ENCODE measurements at places on chromosomes 1 and 21. TPM values are rescaled to one million over a fixed set of nuclear protein-coding genes. Genes with fewer than 3 reads are reported as not detected.

The LCE1A gene
- not detected for polyA plus RNA-seq

The TAF1A gene
- polyA plus RNA-seq: 8.3 TPM

The ANKRD35 gene
- polyA plus RNA-seq: 0.86 TPM

The CYP4A11 gene
- polyA plus RNA-seq: not detected

The FTCD gene
- not detected for polyA plus RNA-seq

The THAP3 gene
- 19.4 TPM for polyA plus RNA-seq

The TRIM67 gene
- not detected for polyA plus RNA-seq

DNA sequence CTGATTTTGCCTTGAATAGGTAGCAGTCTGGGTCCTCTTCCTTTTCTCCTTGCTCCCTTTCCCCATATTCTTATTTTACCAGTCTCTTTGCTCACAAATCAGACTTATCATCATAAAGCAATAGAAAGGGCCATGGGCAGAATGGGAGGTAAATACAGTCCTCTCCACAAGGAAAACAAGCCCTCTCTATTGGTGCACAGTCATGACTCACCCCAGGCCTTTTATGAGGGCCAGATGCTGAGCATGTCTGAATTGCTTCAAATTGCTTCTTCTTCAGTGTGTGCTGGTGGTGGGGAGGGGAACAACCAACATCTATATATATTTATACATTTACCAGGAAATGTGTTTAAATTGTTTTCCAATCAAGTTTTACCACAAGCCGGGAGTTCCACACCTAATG lies 75.2 kb downstream of the GFI1 start:
- H3K4me3 ChIP-seq: no peak overlapping the region
- DNase-seq: no peak
- no peaks in the 10 kb centered on the region for H3K36me3 ChIP-seq
- H3K27me3 ChIP-seq: peaks cover 4% of the 10 kb centered on the region
- no peak overlapping the region for H3K27ac ChIP-seq
- H3K4me1 ChIP-seq: peaks cover 33% of the 10 kb centered on the region

- peak overlapping the region; percentile 91 for H3K4me3 ChIP-seq
- DNase-seq: no peak
- no peaks in the 10 kb centered on the region for H3K36me3 ChIP-seq
- peaks cover 9% of the 10 kb centered on the region for H3K27me3 ChIP-seq
Measured at GRCh38 chr1:230068952-230069684, 2.1 kb downstream of the GALNT2 start.

DNA sequence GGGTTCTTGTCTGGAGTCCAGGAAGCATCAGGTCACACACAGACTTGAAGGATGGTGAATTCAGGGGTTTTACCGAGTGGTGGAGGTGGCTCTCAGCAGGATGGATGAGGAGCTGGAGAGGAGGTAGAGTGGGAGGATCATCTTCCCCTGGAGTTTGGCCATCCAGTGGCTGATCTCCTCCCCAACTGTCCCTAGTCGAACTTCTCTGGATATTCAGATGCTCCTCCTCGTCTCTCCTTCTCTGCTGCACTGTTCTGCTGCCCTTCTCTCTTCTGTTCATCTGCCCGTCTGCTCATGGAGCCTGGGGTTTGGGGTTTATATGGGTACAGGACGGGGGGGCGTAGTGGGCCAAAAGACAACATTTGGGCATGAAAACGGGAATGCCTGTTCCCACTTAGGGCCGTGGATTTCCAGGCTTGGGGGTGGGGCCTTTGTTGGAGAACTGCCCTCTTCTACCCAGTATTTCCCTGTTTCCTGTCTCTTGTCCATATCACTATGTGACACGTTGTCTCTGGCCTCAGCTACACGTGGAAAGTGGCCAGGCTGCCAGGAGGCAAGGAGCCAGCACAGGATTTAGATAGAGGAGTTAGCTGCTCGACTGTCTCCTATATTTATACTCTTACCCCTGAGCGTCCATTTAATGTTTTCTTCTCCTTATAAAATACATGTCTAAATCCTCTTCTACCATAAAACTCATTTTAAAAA lies 76.7 kb downstream of the SIPA1L2 start:
- H3K4me3 ChIP-seq: no peak overlapping the region
- no peak for DNase-seq
- no peak overlapping the region for H3K27ac ChIP-seq
- H3K36me3 ChIP-seq: no peaks in the 10 kb centered on the region
- peaks cover 8% of the 10 kb centered on the region for H3K27me3 ChIP-seq

GRCh38 chr1:106747791-106748190 lies 308.7 kb upstream of the PRMT6 start:
- H3K36me3 ChIP-seq: no peaks in the 10 kb centered on the region
- no peaks in the 10 kb centered on the region for H3K4me1 ChIP-seq
- no peak overlapping the region for H3K4me3 ChIP-seq
- H3K27me3 ChIP-seq: no peaks in the 10 kb centered on the region
- H3K27ac ChIP-seq: no peak overlapping the region

DNA sequence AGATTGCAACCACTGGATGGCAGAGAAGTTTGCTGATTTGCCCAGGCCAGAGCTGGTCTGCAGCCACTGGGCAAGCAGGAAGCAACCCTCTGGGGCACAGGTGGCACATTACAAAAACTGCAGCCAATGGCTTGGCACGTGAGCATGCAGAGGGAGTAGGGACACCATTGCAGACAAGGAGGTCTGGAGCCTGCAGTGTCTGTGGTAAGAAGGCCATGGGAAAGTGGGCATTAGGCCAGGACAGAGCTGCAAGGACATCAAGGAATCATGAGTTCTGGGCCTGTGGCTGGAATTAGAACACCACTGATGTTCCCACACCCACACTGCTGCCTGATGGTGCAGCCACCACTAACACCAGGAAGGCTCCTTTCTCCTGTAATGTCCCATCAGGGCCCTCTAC lies 113.0 kb downstream of the TSEN15 start:
- DNase-seq: no peak
- peaks cover 4% of the 10 kb centered on the region for H3K27me3 ChIP-seq
- no peak overlapping the region for H3K27ac ChIP-seq
- H3K4me1 ChIP-seq: peaks cover 2% of the 10 kb centered on the region

DNA sequence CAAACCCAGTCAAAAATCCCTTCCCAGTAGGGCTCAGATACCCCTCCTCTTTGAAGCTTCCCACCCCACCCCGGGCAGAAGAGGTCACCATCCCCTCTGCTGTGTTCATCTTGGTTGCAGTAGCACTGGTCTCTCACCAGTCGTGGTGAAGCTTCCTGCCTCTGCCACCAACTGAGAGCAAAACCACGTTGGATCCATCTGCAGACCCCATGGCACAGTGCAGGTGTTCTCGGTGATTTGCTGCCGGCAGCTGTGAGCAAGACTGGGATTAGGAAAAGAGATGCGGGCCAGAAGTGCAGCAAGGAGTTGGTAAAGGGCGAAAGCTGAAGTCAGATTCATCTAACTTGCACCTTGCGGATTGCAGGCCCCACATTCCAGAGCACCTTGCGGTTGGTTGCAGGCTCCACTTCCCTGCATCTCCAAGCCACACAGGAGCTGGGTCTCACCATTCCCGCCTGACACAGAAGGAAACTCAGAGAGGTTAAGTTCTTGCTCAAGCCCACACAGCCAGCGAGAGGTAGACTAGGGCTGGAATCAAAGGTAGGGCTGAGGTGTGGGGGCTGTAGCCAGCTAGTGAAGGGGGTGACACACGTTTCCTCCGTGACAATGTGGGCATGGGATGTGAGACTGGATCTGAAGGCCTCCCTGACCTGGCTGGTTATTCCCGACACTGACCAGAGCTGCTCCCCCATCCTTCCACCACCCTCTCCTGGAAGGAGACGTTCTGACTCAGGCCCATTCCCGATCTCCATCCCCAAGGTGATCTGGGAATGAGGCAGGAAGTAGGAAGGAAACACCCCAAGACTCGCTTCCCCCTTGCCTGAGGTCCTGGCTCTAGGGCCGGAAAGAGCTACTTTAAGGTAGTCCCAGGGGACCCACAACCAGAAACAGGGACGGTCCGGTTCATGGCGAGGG lies 3.3 kb upstream of the FAM110D start:
- DNase-seq: no peak
- H3K27ac ChIP-seq: no peak overlapping the region
- H3K36me3 ChIP-seq: no peaks in the 10 kb centered on the region
- no peak overlapping the region for H3K4me3 ChIP-seq

DNA sequence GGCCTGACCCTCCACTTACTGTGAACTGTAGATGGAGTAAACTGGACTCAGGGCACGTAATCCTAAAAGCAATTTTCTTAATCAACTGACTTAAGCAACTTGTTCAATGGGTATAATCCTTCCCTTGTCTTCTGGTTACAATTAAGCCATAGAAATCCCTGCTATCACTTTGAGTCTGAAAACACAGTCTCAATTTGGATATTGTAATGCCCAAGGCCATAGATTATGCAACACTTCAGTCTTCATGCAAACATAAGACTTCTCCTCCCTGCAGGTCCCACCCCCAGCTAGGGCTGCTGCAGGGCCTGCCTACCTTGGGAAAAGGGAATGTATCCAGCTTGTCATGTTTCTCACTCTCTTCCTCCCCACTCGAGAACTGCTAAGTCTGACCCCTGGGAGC lies 6.2 kb upstream of the SLC5A9 start:
- H3K4me1 ChIP-seq: no peaks in the 10 kb centered on the region
- peaks cover 3% of the 10 kb centered on the region for H3K27me3 ChIP-seq
- H3K4me3 ChIP-seq: no peak overlapping the region
- DNase-seq: no peak

- H3K4me3 ChIP-seq: no peak overlapping the region
- no peak overlapping the region for H3K27ac ChIP-seq
- peaks cover 2% of the 10 kb centered on the region for H3K27me3 ChIP-seq
- H3K36me3 ChIP-seq: no peaks in the 10 kb centered on the region
- H3K4me1 ChIP-seq: no peaks in the 10 kb centered on the region
- no peak for DNase-seq
Measured at GRCh38 chr1:115281143-115281542, 56.9 kb downstream of the NGF start.

- no peak overlapping the region for H3K4me3 ChIP-seq
- no peaks in the 10 kb centered on the region for H3K27me3 ChIP-seq
- H3K36me3 ChIP-seq: no peaks in the 10 kb centered on the region
- no peak for DNase-seq
Measured at GRCh38 chr1:189899686-189900425, 577.8 kb downstream of the BRINP3 start.

GRCh38 chr21:19076031-19076430 lies 672.4 kb upstream of the TMPRSS15 start:
- no peaks in the 10 kb centered on the region for H3K36me3 ChIP-seq
- H3K4me3 ChIP-seq: no peak overlapping the region

GRCh38 chr1:39825432-39825941 lies 36.8 kb upstream of the BMP8B start:
- DNase-seq: no peak
- no peak overlapping the region for H3K4me3 ChIP-seq
- H3K36me3 ChIP-seq: no peaks in the 10 kb centered on the region
- peaks cover 5% of the 10 kb centered on the region for H3K27me3 ChIP-seq

DNA sequence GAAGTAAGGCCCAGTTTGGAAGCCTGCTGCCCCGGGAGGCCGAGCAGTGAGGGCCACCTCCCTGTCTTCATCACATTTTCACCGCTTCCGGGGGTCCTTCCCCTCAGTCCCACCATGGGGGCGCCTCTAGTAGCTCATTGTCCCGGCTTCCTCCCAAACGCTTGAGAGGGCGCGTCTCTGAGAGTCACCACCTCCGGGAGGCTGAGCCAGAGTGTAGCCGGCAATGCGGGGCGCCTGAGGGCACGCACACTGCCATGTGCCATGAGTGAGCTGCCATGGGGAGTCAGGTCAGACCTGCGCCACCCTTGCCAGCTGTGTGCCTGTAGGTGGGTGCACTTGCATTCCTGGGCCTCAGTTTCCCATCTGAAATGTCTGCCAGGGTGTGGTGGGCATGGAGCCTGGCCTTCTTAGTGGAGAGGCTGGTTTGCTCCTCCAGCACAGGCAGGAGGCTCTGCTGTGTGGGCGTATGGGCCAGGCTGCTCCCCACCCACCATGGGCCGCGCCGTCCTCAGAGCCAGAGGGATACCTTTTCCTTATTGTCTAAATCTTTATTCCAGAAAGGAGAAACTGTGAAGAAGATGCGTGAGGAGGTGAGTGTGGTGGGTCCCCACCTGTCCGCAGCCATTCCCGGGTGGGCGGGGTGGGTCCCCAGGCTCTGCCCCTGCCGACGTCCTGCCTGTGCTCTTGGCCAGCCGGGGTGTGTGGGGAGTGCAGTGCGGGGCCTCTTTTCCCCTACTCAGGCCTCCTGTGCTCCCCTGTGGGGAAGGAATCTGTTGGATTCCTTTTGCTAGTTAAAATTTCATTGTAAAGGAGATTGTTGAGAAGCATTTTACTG lies 81.3 kb upstream of the COL6A1 start:
- no peak overlapping the region for H3K27ac ChIP-seq
- no peak for DNase-seq
- no peak overlapping the region for H3K4me3 ChIP-seq
- H3K27me3 ChIP-seq: peaks cover 4% of the 10 kb centered on the region

GRCh38 chr1:153548722-153549688 lies at the start of gene S100A3:
Gene S100A3, minus strand, starts transcription at chr1:153549258. Its CDS starts 773 bp downstream, at chr1:153548485.
- H3K4me3 ChIP-seq: no peak within 1 kb of the TSS
- H3K36me3 ChIP-seq: peaks cover 2% of the 10 kb centered on the region
- peaks cover 28% of the 10 kb centered on the region for H3K4me1 ChIP-seq

DNA sequence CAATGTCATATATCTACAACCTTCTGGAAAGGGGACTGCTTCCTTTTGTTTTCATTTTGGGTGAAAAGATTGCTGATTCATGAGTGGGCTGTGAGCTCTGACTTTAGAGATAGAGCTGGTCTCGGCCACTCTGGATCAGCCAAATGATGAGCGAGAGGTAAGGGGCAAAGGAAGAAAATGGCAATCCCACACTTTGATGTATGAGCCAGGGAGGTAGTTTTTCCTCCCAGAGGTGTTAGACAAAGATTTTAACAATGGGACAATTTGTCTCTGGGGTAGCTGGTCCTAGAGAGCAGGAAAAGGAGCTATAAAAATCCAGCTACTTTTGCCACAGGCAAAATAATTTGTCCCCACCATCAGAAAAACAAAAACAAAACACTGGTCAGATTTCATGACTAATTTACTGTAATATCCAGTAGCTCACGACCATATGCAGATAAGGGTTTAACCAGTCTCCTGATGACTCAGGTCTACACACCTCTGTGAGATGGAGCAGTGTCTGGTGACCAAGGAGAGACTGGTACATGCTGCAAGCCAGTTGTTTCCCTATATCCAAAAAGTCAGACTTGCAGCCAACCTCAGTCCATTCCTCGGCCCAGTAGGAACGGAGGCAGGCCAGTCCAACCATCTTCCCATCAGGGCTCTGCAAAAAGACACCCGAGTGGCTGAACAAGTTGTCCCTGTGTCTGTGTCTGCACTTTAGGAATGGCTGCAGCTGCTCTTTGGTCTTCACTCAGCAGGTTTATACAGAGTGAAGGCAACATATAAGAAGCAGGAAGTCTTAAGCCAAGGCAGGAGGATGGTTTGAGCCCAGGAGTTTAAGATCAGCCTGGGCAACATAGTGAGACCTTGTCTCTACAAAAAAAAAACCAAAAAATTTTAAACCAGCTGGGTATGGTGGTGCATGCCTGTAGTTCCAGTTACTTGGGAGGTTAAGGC lies 29.2 kb downstream of the DNASE2B start:
- no peak for DNase-seq
- no peak overlapping the region for H3K27ac ChIP-seq
- no peaks in the 10 kb centered on the region for H3K36me3 ChIP-seq
- no peaks in the 10 kb centered on the region for H3K4me1 ChIP-seq
- H3K27me3 ChIP-seq: no peaks in the 10 kb centered on the region
- no peak overlapping the region for H3K4me3 ChIP-seq

- peaks cover 6% of the 10 kb centered on the region for H3K36me3 ChIP-seq
- H3K4me1 ChIP-seq: no peaks in the 10 kb centered on the region
- H3K27me3 ChIP-seq: peaks cover 5% of the 10 kb centered on the region
- no peak overlapping the region for H3K27ac ChIP-seq
- no peak for DNase-seq
Measured at GRCh38 chr1:169070547-169070946, 35.9 kb upstream of the ATP1B1 start.

GRCh38 chr1:57551476-57551875 lies 127.6 kb upstream of the DAB1 start:
- no peaks in the 10 kb centered on the region for H3K4me1 ChIP-seq
- no peaks in the 10 kb centered on the region for H3K27me3 ChIP-seq
- no peak overlapping the region for H3K27ac ChIP-seq
- DNase-seq: no peak
